ENCODE measurements at places on chromosomes 12 and 14.
A peak's percentile ranks its signal among the peaks of the same experiment; 100 is the strongest.

DNA sequence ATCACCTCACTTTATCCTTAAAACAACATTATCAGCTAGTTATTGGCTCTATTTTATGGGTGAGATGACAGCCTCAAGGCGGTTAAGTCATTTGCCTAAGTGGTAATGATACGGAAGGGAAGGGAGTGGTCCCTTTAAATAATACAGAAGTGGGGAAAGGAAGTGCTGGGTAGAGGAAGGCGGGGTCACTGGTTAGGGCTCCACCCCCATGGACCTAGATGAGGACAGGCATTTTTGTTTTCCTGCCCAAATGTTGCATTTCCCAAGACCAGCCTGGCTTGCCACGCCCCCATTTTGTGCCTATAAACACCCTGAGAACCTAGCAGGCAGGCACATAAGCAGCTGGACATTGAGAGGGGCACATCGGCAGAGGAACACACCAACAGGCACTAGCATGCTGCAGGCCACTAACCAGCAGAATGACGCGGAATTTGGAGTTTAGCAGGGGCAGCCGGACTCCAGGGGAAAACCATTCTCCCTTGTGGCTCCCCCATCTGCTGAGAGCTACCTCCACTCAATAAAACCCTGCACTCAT, 100.9 kb downstream of the EPS8 start:
- no peak for DNase-seq

GRCh38 chr14:46048127-46048526, 603.5 kb downstream of the RPL10L start:
- no peak for DNase-seq

DNA sequence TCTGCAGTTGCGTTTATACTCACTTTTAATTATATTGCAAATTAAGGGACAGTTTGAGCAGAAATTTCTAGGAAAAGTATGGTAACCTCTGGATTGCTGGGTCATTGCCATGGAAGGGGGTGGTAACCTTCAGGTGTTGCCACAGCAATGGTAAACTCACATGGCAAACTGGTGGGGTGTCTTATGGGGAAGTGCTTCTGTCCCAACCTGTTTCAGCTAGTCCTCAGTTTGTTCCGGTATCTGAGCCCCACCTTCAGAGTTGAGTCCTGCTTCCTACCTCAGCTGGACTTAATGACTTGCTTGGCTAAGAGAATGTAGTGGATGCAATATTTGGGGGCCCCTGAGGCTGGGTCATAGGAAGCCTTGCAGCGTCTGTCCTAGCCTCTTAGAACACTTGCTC, 7.3 kb upstream of the CLMN start:
- no peak for DNase-seq

DNA sequence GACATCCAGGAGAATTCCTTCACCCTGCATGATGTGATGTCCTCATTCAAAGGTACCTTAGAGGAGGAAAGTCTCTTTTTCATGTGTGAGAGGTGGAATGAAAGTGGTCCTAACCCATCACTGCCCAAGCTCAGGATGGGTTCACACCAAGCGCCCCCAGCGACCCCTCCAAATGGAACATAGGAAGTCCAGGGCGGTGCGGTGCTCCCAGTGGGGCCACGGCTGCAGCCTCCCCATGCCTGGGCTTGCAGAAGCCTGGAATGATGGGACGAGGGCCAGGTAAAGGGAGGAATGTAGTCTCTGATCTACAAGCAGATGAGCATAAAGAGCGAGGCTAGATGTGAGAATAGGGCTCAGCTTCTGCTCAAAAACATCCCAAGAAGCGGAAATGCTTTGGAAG, 196.3 kb downstream of the TTC7B start:
- DNase-seq = no peak

DNA sequence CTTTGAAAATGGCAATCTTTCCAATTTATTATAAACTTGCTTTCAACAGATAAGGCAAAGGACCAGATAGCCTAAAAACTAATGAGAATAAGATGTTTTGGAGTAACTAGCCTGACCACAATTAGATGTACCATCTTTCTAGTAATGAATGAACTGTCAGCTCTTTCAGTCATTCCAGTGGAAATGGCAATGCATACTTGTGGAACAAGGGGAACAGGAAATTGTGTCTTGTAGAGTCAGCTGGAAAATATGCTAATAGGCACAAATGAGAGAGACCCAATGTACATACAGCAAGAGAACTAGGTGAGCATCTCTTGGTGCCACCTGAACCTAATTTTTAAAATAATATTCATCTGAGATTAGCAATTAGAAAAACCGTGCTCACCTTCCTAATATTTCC, 76.1 kb upstream of the GPHB5 start:
- no peak for DNase-seq

DNA sequence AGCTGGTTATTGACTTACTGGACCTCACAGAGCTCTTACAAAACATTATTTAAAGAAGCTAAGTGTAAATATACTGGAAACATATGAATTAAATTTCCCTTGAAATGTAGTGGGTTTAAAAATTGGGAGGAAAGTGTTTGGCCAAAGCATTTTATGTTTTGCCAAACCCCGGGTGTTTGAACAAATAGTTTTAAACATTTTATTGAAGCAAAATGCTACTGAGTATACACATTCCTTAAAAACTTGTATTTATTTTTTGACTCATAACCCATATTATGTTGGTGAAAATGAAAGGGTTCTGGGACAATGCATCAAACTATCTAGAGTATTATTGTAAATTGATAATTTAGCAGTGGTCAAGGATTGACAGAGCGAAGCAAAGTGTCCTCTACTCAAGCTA, 1048.5 kb downstream of the SLC6A15 start:
- no peak for DNase-seq

- no peak for DNase-seq
Measured at GRCh38 chr12:50160643-50161042, 6.5 kb downstream of the CERS5 start.

- no peak for DNase-seq
Measured at GRCh38 chr12:1216560-1216959, 225.5 kb downstream of the ERC1 start.

DNA sequence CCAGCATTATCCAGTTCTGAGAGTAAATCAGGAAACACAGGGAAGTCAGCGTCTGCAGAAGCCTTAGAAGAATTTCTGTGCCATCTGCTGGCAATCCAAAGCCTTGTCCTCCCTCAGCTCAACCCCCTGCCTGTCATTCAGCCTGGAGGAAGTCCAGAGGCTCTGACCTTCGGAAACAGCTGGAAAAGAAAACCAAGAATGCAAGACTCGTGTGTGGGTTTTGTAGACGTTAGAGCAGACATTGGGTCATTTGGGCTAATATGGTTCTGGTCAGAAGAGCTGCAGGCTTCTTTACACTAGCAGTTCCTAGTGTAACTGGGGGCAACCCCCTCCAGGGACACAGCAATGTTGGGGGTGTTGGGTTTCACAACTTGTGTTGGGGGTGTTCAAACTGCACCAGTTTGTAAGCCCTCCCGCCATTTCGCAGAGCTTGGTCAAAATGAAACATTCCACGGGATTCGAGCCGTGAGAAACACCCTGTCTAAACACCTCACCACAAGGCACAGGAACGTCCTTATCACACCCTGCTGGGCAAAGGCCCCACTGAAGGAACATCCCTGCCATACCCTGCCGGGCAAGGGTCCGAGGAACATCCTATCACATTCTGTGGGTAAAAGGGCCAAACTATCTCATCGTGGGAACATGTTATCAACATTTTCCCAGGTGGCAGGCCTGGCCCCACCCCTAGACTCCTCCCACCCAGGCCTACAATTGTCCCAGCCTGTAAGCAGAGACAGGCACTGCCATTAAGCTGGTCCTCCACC, 21.0 kb upstream of the SERPINA4 start:
- DNase-seq = no peak

DNA sequence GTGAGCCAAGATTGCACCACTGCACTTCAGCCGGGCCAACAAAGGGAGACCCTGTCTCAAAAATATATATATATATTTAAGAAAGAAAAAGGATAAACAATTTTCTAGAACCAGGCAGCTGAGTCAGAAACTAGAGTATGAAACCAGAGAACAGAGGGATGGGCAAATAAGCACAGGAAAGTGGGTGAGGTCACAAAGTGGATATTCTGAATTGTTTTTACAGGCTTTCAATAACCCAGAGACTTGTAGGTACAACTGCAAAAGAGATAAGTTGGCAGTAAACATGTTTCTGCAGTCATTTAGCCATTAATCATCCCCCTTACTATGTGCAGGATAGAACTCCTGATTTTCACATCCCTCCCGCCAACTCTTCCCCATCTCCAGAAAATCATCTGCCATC, 94.2 kb downstream of the BTG1 start:
- DNase-seq = no peak

GRCh38 chr12:132362996-132363660, 33.7 kb upstream of the GALNT9 start:
- no peak for DNase-seq

DNA sequence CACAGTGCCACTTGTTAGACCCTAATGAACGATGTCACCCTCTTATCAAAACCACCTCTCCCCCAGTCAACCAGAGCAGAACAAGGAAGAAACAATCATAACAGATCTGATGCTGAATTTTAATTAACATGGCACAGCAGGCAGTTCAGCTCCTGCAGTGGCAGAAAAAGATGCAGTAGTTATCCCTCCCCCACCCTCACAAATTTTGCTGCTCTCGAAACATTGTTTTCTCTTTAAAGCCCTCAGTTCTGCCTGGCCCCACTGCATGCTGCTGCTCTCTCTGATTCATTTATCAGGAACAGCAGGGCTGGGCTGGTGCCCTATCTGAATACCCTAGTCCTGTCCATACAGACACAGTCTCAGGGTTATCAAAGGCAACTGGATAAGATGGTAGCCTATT, 12.2 kb downstream of the CCDC175 start:
- no peak for DNase-seq

DNA sequence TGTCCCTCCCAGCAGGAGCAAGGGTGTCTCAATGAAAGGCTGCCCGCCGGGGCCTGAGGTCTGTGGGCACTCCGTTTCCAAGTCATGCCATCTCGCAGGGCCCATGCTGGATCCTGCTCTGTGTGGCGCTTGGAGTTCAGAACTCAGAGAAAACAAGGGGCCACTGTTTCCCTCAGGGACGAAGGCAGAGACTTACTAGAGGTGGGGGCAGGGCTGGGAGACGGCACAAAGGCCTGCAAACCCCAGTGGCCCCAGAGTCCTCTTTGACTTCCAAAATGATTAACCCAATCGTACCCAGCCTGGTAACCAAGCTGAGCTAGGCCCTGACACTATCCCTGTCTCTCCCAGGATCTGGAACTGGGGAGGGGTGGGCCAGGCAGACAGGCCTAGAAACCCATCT, 95.8 kb downstream of the ITPK1 start:
- no peak for DNase-seq

- DNase-seq = peak; percentile 36
Measured at GRCh38 chr14:76497550-76498462, 121.9 kb downstream of the ESRRB start.

DNA sequence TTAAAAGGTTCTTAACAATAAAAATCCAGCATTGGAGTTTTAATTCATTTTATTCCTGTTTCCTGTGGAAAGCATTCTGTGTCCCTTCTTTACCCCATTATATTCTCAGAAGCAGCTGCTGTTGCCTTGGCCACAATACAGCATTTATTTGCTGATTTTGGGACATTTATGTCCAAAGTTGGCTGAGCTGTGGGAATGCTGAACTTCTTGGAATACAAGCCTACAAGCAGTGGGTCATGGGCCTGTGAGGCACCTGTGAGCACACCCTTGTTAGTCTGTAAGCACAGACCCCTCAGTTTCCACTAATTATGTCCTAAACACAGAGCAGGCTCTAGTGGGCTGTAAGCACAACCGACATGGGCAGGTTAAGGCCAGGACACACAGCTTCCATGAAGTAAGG, 122.2 kb upstream of the IGF1 start:
- no peak for DNase-seq

GRCh38 chr12:82757059-82757458, 70.4 kb downstream of the TMTC2 start:
- no peak for DNase-seq

GRCh38 chr12:104858611-104859543, 99.2 kb downstream of the SLC41A2 start:
- no peak for DNase-seq

Data from GM12891 (cell line).